ENCODE measurements at places on chromosomes 16 and 17. TPM values are rescaled to one million over a fixed set of nuclear protein-coding genes. Genes with fewer than 3 reads are reported as not detected.
A peak's percentile ranks its signal among the peaks of the same experiment; 100 is the strongest.

Gene GRB7
- 0.21 TPM for total RNA-seq

Gene ATP2A3
- total RNA-seq = 0.75 TPM

Gene CD79B
- 0.76 TPM for total RNA-seq

DNA sequence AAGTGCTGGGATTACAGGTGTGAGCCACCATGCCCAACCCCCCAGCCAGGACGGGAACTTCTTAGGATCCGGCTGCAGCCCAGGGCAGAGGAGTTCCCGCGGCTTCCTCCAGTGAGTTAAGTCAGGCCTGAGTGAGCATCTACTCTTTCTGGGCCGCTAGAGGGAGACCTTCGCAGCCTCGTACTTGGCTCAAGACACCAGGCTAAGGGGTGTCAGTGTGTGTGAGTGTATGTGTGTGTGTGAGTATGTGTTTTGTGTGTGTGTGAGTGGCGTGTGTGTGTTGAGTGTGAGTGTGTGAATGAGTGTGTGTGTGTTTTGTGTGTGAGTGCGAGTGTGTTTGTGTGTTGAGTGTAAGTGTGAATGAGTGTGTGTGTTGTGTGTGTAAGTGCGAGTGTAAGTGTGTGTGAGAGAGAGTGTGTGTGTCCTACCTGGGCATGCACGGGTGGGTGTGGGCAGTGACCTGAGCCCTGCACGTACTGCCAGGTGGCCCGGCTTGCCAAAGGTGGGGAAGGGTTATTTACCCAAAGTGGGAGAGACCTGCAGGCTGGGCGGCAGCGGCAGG, 58.5 kb downstream of the TMEM235 start:
- peak; percentile 86 for DNase-seq
